ENCODE measurements at places on chromosomes 12 and 14.

- no peak for DNase-seq
Observed at GRCh38 chr14:75183225-75183624, 6.8 kb upstream of the TMED10 start.

GRCh38 chr14:34810028-34810427 lies 65.1 kb downstream of the BAZ1A start:
- no peak for DNase-seq

DNA sequence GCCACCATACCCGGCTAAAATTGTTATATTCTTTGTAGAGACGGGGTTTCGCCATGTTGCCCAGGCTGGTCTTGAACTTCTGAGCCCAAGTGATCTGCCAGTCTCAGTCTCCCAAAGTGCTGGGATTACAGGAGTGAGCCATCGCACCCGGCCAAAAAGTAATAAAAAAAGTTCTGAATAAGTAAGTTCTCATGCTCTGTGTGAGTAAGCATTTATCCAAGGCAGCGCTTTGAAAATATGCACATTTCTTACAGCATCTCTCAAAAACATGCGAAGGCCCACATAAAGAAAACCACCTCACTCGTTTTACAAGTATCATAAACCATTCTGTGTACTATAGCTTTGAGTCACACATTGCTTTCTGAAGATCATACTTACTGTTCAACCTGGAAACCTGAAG lies 8.6 kb downstream of the GIT2 start:
- no peak for DNase-seq

DNA sequence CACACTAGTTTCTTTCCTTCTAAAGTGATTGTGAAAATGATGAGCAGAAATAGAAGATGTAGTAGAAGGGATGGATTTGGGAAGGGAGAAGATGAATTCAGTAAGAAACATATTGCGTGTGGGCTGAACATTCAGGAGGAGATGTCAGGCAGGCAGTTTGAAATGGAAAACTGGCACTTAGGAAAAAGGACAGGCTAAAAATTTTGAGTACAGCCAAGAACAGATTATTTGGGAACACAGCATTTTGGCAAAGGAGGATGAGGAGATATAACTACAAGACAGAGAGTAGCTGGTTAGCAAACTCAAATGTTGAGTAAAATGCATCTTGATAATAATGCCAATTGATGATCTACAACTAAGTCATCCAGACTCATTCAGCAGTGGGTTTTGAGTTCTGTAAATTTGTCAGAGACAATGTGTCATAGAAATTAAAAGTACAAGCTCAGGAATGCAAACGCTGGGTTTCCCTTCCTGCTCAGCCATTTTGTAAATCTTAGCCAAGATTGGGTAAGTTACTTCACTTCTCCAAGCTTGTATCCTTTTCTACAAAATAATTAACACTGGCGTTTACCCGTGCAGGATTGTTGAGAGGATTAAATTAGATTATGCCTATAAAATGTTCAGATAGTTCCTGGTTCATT lies 255.0 kb downstream of the NAV3 start:
- no peak for DNase-seq

DNA sequence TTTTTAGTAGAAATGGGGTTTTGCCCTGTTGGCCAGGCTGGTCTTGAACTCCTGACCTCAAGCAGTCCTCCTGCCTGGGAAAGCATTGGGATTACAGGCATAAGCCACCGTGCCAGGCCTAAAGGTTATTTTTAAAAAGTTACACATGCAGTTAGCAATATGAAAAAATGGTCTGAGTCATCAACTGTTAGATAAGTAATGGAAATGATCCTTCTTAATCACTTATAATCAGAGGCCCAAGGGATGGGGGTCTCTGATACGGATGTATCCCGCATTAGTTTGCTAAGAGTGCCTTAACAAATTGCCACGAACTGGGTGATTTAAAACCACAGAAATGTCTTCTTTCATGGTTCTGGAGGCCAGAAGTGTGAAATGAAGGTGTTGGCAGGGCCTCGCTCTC lies 54.1 kb upstream of the FERMT2 start:
- no peak for DNase-seq

GRCh38 chr12:26469421-26470180 lies 274.2 kb downstream of the SSPN start:
- DNase-seq, result no peak

DNA sequence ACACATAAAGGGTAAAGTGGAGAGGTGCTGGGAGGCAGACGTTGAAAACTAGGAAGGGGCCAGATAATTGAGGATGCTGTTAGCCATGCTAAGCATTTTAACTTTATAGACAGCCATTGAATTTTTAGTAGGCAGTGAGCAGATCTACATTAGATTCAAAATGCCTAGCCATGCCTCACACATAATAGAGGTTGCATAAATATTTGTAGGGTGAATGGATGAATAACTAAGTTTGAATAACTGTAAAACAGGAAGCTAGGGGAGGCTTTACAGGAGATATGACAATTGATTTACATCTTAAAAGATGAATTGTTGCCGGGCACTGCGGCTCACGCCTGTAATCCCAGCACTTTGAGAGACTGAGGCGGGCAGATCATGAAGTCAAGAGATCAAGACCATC lies 12.3 kb upstream of the CCNT1 start:
- no peak for DNase-seq

GRCh38 chr12:93626160-93626559 lies 51.0 kb upstream of the CRADD start:
- no peak for DNase-seq

GRCh38 chr14:99688629-99689028 lies 4.5 kb downstream of the CYP46A1 start:
- no peak for DNase-seq

DNA sequence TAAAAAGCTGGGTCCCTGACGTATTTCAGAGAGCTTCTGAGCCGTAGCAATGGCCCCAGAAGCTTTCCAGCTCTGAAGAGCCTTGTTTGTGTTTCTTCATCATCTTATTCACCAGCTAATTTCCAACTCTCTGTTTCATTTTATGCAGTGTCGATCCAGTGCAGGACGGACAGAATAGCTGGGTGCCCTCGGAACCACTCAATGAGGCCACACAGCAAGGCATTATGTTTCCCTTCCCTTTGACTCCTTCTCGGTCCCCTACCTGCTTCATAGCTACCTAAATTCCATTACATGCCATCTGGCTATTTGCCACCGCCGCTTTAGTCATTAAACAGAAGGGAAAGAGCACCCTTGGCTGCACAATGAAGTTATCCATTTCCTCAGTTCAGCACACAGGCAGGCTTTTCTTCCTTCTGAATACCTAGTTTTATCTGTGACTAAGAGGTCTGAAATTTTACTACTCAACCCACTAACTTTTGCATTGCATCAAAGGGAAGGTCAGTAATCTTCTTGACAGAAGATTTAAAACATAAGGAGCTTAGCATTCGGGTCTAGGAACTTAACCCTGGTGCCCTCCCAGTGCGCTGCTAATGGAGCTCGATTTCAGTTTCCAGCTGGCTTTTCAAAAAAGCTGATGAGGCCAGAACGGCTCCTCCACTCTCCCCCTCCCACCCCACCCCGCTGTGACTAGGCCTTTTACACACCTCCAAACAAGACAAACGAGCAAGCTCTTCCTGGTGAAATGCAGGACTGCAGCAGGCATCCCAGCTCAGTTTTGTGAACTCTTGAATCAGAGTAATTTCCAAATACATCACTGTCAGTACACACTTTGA lies 176.8 kb downstream of the GXYLT1 start:
- no peak for DNase-seq

GRCh38 chr14:39169541-39169900 lies 612 bp downstream of the TRAPPC6B start:
- DNase-seq, result no peak

DNA sequence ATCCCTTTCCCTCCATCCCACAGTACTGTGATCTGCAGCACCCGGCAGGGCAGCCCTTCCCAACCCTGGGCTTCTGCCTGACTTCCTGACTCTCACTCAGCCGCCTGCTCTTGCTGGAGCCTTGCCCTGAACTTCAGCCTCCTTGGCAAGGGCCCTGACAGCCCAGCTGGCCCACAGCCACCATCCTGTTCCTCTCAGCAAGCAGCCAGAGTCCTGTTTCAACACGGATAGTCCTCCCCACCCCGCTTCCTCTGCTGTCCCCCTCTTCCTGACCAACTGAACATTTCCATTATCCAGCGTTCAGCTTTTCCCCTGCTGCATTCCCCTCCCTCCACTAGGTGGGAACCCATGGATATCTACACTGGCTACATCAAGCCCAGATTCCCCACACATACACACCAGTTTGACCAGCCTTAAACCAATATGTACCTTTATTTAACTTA lies 74.0 kb upstream of the MDM1 start:
- no peak for DNase-seq

- DNase-seq, result no peak
Observed at GRCh38 chr14:74348735-74349463, 628 bp downstream of the VRTN start.
